EL (cell line): ENCODE measurements at places on chromosomes 16 and 17.

- peak; percentile 38 for DNase-seq
These were observed 23.5 kb downstream of the SMTNL2 start for GRCh38 chr17:4607773-4608187.

GRCh38 chr17:34723875-34724274, 144.5 kb downstream of the TMEM132E start:
- DNase-seq: no peak

DNA sequence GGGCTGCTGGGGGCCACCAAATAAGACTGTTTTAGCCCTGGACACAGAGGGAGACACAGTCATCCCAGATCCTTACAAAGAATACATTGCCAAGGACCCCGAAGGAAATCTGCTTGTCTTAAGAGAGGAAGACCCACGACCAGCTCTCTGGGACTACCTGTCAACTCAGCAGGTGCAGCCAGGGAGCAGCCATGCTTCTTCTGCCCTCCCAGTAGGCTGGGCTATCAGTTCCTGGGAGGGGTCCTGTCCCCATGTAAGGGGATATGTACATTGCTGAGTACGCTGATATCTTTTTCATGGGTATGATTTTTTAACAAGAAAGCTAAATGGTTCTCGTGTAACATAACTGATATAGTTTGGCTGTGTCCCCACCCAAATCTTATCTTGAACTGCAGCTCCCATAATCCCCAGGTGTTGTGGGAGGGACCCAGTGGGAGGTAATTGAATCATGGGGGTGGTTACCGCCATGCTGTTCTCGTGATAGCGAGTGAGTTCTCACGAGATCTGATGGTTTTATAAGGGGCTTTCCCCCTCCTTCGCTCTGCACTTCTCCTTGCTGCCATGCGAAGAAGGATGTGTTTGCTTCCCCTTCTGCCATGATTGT, 11.3 kb downstream of the SSTR2 start:
- DNase-seq: no peak

DNA sequence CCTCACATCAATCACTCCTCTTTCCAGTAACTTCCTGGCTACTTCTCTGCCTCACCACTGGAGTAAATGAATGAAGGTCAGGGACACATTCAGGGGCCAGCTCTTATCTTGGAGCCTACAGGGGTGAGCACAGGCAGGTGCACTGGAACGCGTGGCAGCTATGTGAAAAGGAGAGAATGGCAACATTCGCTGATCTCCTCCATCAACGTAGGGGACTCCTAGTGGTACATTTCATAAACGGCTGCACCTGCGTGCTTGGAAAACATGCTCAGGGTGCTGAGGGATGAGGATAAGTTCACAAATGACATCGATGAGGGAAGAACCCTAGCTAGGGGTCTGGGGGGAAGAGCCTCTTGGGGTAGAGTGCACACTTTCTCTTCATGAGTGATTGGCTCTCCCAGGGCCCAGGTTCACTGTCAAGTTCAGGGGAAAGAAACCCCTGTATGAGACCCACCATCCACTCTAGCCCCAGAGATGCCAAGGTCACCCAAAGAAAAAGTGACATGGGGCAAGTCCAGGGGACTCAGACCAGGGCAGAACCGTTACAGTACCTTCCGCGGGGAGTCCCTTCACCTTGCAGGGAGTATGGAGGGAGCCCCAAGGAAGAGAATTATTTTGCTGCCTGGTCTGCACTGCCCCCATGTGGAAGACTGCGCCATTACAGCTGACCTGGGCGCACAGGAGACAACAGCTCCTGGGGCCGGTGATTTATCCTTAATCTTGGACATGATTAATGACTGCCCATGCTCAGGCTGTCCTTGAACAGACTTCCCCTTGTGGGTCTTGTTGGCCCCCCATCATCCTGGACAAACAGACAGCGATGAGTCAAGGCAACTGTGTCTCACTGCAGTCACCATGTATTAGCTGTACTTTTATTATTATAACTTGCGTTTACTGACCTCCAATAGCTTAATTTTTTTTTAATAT, 30.1 kb downstream of the VAC14 start:
- peak; percentile 68 for DNase-seq

- DNase-seq: no peak
These were observed 42.3 kb downstream of the ABCC12 start for GRCh38 chr16:48113471-48113870.
